Fibroblast of pulmonary artery (primary cell): ENCODE measurements at places on chromosomes 4 and X.
A peak's percentile ranks its signal among the peaks of the same experiment; 100 is the strongest.

GRCh38 chr4:48421101-48421500 is 62.0 kb upstream of the SLC10A4 start:
- DNase-seq = no peak

DNA sequence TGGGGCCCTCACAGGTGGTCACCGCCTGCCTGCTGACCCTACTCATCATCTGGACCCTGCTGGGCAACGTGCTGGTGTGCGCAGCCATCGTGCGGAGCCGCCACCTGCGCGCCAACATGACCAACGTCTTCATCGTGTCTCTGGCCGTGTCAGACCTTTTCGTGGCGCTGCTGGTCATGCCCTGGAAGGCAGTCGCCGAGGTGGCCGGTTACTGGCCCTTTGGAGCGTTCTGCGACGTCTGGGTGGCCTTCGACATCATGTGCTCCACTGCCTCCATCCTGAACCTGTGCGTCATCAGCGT is 652 bp downstream of the DRD5 start:
- no peak for DNase-seq

DNA sequence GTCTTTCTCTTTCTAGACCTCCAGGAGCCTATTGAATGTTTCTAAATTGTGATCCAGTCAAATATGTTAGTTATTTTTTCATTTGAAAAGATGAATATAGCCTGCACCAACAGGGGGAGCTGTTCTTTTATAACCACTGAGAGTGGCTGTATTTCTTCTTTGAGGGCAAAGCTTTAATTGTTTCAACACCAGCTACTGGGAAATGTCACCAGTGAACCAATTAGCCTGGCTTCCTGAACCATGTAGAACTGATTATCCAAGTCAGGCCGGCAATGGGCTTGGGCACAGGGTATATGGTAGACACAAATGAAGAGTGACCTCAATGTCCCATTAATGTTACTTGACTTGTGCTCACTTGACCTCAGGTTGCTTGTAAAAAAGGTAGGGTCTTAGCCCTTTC is 4.8 kb upstream of the DAPP1 start:
- peak; percentile 51 for DNase-seq

DNA sequence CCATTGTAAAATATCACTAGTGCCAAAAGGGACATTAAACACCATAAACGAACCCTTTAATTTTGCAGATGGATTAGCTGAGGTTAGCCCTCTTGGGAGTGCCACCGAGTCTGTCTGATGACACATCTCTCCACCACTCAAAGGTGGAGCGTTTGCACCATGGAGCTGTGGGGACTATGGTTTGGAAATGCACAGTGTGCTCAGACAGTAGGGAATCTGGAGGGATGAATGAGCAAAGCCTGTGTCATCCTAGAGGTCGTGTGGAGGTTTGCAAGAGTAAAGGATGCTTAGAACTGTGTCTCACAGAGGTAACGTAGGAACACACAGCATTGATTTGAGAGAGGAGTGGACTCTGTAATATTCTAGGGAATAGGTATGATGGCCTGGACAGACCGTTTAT is 93.7 kb downstream of the CLNK start:
- DNase-seq = peak; percentile 20

DNA sequence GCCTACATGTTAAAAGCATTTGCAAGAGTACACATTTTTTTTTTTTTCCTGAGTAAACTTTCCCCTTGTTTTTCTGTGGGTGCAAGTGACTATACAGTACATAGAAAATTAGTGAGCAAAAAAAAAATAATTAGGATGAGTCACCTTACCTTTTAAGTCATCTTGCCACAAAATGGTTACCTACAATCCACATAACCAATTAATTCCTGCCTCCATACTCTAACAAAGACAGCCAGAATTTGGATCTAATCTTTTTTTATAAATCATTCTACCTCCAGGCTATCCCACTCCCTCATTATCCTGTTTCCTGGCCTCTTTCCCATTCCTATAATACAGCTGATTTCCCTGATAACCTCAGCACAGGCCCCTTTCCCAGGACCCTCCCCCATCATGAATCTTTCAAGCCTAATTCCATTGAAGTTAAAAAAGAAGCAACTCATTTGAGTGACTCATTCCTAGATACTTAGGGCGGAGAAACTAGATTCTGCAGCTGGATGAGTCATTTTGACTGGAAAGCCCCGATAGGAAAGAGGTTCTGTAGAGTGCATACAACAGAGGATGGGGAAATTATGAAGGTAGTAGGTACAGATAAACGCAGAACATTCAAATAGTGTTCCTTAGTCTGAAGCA is 128.2 kb downstream of the C4orf51 start:
- peak; percentile 92 for DNase-seq

DNA sequence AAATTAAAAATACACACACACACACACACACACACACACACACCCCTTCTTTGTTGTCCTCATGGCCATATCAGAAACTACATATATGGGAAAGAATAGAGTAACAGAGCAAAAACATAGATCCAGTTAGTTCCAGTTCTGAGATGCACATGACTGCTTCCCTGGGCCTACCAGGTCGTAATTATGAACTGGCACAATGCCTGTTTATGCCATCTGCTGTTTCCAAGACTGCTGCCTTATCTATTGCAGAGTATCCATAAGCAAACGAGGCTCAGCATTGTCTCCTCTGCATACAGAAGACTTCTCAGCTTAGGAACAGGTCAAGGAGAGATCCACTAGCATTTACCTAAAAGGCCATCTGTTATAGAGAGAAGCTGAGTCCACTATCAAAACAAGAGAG is 789.0 kb downstream of the TECRL start:
- DNase-seq = no peak

- no peak for DNase-seq
Observed at GRCh38 chrX:30343206-30343605, 34.0 kb upstream of the NR0B1 start.

DNA sequence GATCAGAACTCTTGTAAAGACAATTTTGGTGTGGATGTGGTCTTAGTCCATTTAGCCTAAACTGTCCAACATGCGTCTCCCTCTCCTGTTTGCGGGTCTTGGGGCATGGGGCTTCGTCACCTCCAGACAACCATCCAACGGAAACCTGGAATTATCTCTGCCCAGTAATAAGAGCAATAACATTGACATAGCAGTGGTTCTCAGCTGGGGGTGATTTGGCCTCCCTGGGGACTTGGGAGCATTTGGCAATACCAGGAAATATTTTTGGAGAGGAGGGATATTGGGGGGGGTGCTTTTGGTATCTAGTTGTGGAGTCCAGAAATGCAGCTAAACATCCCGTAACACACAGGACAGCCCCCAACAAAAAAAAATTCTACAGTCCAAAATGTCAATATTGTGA is 47.2 kb downstream of the SEL1L3 start:
- peak; percentile 49 for DNase-seq

DNA sequence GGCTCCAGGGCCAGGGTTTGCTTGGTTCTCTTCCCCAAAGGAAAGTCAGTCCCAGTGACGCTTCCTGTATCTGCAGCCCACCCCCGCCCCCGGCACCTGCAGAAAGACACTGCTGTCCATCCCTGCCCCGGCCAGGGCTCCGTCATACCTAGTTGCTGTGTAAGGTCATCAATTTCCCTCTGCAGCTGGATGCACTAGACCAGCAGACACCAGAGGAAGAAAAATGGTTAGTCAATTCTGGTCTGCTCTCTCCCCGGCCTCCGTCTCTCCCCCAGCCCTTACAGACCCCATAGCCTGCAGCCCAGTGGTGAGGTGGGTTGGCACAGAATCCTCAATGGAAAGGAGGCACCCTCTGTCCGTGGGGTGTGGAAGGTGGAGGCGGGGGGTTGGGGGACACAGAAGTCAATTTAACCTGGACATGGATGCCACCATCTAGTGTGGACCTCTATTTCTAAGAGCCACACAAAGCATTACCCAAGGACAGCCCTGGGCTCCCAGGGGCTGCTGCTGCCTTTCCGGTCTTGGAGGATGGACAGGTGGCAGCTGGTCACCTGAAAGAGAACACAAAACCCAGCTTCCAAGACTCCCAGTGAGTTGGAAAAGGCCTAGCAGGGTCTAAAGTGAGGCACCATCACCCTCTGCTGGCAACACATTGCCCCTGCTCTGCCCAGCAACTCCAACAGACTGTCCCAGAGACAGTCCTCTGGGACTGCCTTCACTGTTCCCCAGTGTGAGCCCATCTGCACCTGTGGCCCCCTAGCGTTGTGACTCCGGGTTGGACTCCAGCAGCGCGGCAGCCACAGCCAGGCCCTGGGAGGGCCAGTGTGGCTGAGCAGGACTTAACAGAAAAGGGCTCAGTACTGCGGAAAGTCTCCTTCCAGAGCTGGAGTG is 40.2 kb upstream of the NHSL2 start:
- DNase-seq = peak; percentile 11

DNA sequence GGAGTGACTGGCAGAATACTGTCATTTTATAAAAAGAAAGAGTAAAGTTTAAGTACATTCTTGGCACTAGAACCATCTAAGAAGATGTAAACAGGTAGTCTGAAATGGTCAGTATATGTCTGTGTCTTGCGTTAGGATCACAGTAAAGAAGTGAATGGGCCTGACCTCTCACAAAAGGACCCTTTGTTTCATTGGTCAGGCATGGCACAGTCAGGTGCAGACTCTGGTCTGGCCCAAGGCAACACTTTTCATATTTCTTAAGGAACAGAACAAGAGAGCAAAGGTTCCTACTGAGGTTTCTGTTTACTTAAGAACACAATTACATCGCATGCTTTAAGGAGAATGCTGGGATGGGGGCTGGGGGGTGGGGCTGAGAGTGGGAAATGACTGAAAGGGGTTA is 48.1 kb downstream of the RPGR start:
- no peak for DNase-seq

DNA sequence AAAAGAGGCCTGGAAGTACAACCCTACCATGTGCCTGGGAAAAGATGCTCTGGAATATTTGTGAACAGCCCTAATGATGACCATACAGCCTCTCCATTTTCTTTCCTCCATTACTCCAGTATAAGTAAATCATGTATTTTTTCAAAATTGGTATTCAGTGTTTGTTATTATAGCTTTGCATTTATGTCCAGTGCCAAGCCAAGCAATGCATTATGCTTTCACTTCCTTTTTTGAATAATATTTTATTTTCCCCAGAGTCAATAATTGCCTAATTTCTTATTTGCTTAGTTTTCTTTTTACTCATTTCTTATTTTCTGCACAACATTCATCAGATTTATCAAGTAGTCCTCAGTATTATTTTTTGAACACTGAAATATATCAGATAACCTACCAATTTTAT is 49.3 kb upstream of the EOLA2 start:
- DNase-seq = no peak

- DNase-seq = peak; percentile 11
Observed at GRCh38 chr4:141761926-141762325, 125.5 kb downstream of the IL15 start.

DNA sequence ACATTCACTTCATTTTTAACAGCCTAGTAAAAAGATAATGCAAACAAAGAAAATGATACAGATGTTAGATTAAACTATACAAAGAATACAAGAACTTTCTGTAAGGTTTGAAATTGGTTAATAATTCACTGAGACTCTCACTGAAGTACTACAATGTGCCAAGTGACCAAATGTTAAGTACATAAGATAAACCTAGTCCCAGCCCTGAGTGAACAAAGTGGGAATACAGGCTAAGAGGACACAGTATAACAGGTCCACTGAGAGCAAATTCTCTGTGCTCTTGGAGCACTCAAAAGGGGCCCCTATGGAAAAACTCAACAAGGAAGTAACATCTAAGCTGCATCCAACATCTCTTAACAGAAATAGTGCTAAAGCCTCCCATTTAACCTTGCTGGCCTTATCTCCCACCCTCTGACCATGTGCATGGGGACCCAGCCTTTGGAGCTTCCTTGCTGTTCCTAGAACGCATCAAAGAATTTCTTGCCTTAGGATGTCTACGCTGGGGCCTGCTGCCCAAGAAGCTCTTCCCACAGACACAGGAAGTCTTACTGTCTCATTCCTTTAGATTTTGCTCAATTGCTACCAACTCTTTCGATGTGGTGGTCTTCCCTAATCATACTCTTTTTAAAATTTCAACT is 113.4 kb downstream of the ZAR1 start:
- no peak for DNase-seq

- DNase-seq = no peak
Observed at GRCh38 chr4:87121341-87122065, 98.9 kb downstream of the KLHL8 start.

- no peak for DNase-seq
Observed at GRCh38 chr4:163087805-163088204, 78.9 kb downstream of the NAF1 start.

DNA sequence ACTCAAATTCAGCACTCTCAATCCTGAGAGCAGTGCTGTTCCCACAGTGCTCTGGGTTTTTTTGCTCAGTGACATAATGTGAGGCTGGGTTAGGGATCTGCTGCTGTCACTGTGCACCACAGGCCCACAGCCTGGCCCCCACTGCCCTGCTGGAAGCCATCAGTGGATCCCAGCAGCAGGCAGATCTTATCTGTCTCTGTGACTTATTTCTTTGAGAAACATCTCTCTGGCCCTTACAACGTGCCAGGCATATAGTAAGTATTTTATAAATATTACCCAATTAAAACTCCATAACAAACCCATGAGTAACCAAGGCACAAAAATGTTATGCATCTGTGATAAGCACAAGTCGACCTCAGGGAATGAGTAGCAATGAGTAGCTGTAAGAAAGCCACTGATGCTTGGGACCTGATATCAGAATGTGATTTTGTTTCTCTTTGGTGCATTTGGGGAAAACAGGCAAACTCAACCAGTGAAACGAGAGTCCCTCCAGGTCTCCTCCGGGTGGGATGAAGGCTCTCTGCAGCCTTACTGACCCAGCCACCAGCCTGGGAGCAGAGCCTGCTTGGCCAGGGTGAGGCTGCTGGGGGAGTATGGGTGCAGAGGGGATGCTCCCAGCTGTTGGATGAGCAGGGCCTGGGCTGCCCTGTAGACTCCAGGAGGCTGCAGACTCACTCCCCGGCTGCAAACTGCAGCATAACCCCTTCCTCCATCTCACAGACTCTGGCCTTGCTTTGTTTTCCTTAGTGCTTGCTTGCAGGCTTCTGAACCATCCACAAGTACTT is 172.7 kb upstream of the LNX1 start:
- DNase-seq = peak; percentile 82

- DNase-seq = no peak
Observed at GRCh38 chr4:107472265-107472948, 247.6 kb downstream of the PAPSS1 start.

GRCh38 chr4:176210579-176211296 is 15.4 kb upstream of the SPATA4 start:
- no peak for DNase-seq

- no peak for DNase-seq
Observed at GRCh38 chrX:78693536-78693935, 34.4 kb upstream of the RTL3 start.

GRCh38 chr4:138035781-138036258 is 206.3 kb downstream of the SLC7A11 start:
- DNase-seq = peak; percentile 86

DNA sequence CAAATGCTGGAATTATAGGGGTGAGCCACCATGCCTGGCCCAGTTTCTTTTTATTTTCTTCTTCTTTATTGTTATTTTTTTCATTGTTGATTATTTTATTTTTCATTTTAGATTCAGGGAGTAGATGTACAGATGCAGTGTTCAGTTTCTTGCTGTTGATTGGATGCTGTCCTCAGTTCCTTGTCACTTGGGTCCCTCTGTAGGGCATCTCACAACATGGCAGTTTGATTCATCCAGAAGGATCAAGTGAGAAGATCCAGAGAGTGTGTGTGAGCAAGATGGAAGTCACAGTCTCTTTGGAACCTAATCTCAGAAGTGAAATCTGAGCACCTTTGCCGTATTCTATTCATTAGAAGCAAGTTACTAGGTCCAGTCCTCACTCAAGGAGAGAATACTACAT is 20.9 kb downstream of the HMGB3 start:
- peak; percentile 7 for DNase-seq
